ENCODE measurements at places on chromosomes 5 and 9. TPM values are rescaled to one million over a fixed set of nuclear protein-coding genes. Genes with fewer than 3 reads are reported as not detected.

SOWAHA gene
- total RNA-seq, result 0.14 TPM

ST8SIA4 gene
- total RNA-seq, result 22.1 TPM

- DNase-seq, result no peak
Observed at GRCh38 chr5:37803487-37803886, 36.4 kb downstream of the GDNF start.

- DNase-seq, result no peak
Observed at GRCh38 chr5:96911139-96911538, 24.7 kb upstream of the LNPEP start.

- no peak for DNase-seq
Observed at GRCh38 chr5:147426640-147427327, 83.1 kb downstream of the DPYSL3 start.

- DNase-seq, result peak; percentile 94
Observed at GRCh38 chr5:124806373-124807077, 60.1 kb upstream of the ZNF608 start.

GRCh38 chr5:122126756-122127321 is 2.5 kb upstream of the ZNF474 start:
- peak; percentile 80 for DNase-seq

DNA sequence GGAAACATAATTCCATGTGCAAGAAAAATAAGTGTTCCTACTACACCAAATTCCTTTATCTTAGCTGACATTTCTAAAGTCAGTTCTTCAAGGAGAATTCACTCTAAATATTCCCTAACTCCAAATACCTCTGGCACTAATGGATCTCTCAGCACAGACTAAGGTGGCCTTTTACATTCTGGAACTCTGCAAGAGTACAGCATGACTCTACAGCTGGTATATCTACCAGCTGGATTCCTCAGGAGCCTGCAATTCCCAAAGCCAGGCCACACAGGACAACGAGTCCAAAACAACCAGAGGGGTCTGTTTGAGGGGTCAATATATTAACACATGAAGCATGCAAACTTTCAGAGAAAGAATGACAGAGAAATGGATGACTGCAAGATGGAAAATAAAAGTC is 27.2 kb downstream of the TMEM245 start:
- DNase-seq, result no peak

- peak; percentile 47 for DNase-seq
Observed at GRCh38 chr9:113501129-113501686, 37.7 kb downstream of the RGS3 start.

DNA sequence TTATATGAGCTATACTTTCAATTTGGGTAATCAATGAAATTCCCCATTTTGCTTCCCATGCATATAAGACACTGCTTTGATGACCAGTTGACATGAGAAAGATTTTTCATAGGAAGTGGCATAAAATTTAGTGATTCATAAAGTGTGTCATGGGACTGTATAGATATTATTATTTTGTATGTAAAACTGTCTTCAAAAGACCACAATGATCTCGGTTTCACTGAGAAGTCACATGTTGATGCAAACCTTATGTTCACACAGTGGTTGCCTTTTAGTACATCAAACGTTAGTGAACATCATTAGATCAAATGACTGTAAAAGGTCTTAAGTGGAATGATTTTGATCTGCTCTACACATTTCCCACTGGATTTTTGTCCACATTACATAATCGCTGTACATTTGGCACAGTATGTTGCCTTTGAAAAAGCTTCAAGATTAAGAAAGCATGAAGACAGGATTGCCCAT is 349.2 kb upstream of the MEF2C start:
- DNase-seq, result no peak

Measured in lung (tissue), 17 donors.